ENCODE measurements at places on chromosomes 13 and 19. TPM values are rescaled to one million over a fixed set of nuclear protein-coding genes. Genes with fewer than 3 reads are reported as not detected.

GRCh38 chr13:101205408-101205807 lies 210.9 kb downstream of the NALCN start:
- no peaks in the 10 kb centered on the region for H3K4me1 ChIP-seq
- H3K36me3 ChIP-seq = no peaks in the 10 kb centered on the region
- no peak overlapping the region for H3K4me3 ChIP-seq
- no peak for DNase-seq

DNA sequence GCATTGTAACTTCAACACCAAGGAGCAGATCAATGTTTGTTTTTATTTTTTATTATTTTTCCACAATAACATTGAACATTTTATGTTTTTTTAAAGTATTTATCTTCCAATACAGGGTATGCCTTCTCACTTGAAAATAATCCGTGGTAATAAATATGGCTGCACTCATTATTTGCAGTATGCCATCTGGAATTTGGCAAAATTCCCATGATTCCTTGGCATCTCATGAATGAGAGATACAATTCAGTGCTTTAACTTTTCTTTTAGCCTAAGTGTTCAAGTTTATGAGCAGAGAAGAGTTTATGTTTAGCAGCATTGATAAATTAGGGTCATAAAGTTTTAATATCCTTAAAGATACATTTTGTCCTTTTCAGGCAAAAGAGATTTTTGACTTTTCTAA lies 1109.6 kb upstream of the ATXN8OS start:
- H3K27ac ChIP-seq = no peak overlapping the region
- H3K36me3 ChIP-seq = no peaks in the 10 kb centered on the region
- no peak for DNase-seq
- H3K4me1 ChIP-seq = no peaks in the 10 kb centered on the region
- H3K27me3 ChIP-seq = no peaks in the 10 kb centered on the region

GRCh38 chr13:71115301-71115700 lies 751.7 kb downstream of the DACH1 start:
- no peak for DNase-seq
- H3K27ac ChIP-seq = no peak overlapping the region
- H3K27me3 ChIP-seq = no peaks in the 10 kb centered on the region
- no peaks in the 10 kb centered on the region for H3K36me3 ChIP-seq
- H3K4me3 ChIP-seq = no peak overlapping the region

DNA sequence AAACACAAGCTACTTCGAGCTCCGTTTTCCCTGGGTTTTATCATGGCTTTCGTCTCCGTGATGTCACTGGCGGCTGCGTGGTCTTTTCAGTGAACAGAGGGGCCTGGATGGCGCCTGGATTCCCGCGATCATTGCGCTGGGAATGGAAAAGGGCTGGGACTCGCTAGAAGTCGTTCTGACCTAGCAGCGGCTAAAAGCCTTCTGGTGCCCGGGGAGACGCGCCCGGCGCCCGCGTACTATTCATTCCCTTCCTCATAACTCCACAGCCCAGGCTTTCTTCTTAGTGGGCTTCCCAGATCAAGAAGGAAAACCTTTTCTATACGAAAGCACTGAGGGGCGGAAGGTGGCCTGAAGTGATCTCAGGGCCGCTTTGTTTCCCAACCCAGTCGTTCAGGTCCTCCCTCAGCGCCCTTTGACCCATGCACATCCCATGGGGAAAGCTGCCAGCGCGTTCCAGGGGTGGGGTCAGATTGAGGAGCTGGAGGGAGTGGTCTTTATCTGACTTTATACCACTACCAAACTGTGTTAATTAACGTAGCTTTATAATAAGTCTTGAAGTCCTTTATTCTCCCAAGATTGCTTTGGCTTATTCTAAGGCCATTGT lies 96.6 kb downstream of the ELF1 start:
- H3K27me3 ChIP-seq = no peaks in the 10 kb centered on the region
- H3K36me3 ChIP-seq = no peaks in the 10 kb centered on the region
- peaks cover 15% of the 10 kb centered on the region for H3K4me1 ChIP-seq
- no peak for DNase-seq
- no peak overlapping the region for H3K4me3 ChIP-seq

Gene SYNGR4
- not detected for total RNA-seq

Gene METTL21C
- total RNA-seq = not detected

Gene IZUMO4
- total RNA-seq = 22.1 TPM

Data from CD4-positive, alpha-beta memory T cell (primary cell).